ENCODE measurements at places on chromosomes 6 and 20.

- no peak for DNase-seq
Measured at GRCh38 chr6:87257975-87258374, 64.4 kb upstream of the SMIM8 start.

- DNase-seq = no peak
Measured at GRCh38 chr6:110951008-110951407, 7.5 kb upstream of the GTF3C6 start.

DNA sequence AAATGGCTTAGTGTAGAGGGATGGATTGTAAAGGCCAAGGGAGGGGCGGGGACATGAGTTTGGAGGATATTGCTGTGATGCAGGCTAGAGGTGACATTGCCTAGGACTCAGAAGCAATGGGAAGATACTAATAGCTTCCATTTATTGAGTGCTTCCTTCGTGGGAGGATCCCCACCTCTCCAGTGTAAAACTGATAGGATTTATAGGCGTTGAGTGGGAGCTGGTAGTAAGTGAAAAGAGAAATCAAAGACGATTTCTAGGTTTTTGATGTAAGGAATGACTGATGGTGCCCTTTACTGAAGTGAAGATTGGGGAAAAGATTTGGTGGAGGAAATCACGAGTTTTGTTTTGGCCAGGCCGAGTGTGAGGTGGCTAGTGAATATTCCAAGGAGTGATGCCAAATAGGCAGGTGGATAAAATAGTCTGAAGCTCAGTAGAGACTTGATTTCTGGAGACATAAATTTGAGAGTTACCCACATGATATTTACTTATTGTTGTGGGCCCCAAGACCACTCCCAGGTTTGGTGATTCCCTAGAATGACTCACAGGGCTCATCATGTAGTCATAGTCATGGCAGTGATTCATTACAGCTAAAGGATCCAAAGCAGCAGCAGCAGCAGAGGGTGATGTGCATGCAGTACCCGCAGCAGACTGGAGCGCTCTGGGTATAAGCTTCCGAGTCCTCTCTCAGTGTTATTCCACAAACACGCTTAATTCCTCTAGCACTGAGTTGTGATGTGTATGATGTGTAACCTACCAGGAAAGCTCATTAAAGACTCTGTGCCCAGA, 10.2 kb downstream of the RPRD1B start:
- DNase-seq = peak; percentile 12

GRCh38 chr20:63563225-63563935, 9.4 kb downstream of the FNDC11 start:
- DNase-seq = no peak

Measured in stimulated activated CD4-positive, alpha-beta T cell treated with anti-CD3 and anti-CD28 coated beads, Interleukin-12 subunit alpha, Interleukin-12 subunit beta, amount 100 ng/mL, for 4 hours (primary cell).